ENCODE measurements at places on chromosomes 11 and 22. TPM values are rescaled to one million over a fixed set of nuclear protein-coding genes. Genes with fewer than 3 reads are reported as not detected.

GRCh38 chr22:45817745-45818423 lies 146.2 kb downstream of the ATXN10 start:
- peak overlapping the region; percentile 78 for H3K27ac ChIP-seq
- H3K4me3 ChIP-seq: no peak overlapping the region
- peaks cover 4% of the 10 kb centered on the region for H3K4me1 ChIP-seq
- no peaks in the 10 kb centered on the region for H3K27me3 ChIP-seq
- no peak for DNase-seq
- no peaks in the 10 kb centered on the region for H3K36me3 ChIP-seq

DNA sequence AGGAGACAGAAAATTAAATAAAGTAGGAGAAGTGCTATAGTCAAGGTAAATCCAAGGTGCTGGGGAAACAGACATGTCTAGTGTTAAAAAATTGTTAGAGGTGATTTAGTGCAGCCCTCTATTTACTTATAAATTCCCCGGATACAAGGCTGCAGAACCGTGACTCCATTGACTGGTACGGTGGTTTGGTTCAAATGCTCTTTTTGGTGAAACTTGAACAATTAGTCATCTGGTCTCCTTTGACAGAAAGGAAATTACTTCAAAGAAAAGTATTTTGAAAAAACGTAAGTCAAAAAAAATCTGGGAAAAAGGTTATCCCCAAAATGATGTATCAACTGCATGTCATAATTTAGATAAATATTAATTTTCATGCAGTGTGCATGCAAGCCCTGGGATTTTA lies 399.2 kb downstream of the CNTN5 start:
- H3K4me3 ChIP-seq: no peak overlapping the region
- H3K36me3 ChIP-seq: no peaks in the 10 kb centered on the region
- no peaks in the 10 kb centered on the region for H3K27me3 ChIP-seq
- no peaks in the 10 kb centered on the region for H3K4me1 ChIP-seq
- DNase-seq: no peak

- H3K4me1 ChIP-seq: peaks cover 11% of the 10 kb centered on the region
- H3K27me3 ChIP-seq: peaks cover 9% of the 10 kb centered on the region
- no peak overlapping the region for H3K4me3 ChIP-seq
- DNase-seq: no peak
- H3K36me3 ChIP-seq: no peaks in the 10 kb centered on the region
Observed at GRCh38 chr22:24809331-24809730, 3.3 kb downstream of the SGSM1 start.

GRCh38 chr11:95065336-95065735 lies 1.4 kb upstream of the SRSF8 start:
- H3K27me3 ChIP-seq: no peaks in the 10 kb centered on the region
- H3K36me3 ChIP-seq: no peaks in the 10 kb centered on the region
- H3K4me1 ChIP-seq: peaks cover 7% of the 10 kb centered on the region
- no peak for DNase-seq
- no peak overlapping the region for H3K27ac ChIP-seq

DNA sequence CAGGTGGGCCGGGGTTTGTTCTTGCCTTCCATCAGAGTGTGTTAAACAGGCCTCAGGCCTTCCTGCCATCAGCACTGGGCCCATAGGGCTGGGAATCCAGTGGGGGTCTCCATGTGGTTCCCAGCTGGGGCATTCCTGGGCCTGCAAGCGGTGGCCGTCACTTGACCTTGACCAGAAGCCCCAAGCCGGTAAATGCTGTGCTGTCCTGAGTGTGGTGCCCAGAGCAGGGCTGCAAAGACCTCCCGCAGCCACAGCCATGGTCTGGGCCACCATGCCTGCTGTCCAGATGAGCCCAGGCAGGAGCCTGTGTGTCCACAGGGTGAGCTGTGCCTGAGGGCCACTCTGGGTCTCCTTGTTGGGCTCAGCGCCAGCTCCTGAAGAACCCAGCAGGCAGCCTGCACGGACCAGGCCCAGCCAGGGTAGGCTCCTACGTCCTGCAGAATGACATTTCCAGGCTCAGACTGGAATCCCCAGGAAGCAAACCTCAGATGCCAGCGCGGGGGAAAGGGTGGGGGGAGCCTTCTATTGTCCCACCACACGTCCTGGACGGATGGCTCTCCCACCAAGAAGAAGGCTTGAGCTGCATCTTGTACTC lies 117.3 kb downstream of the KCNQ1OT1 start:
- H3K4me1 ChIP-seq: no peaks in the 10 kb centered on the region
- no peak for DNase-seq
- H3K27me3 ChIP-seq: no peaks in the 10 kb centered on the region
- H3K4me3 ChIP-seq: no peak overlapping the region

GRCh38 chr11:44596525-44597276 lies 31.2 kb downstream of the CD82 start:
- H3K4me1 ChIP-seq: peaks cover 70% of the 10 kb centered on the region
- DNase-seq: no peak
- no peaks in the 10 kb centered on the region for H3K27me3 ChIP-seq
- no peak overlapping the region for H3K4me3 ChIP-seq
- H3K36me3 ChIP-seq: peaks cover 80% of the 10 kb centered on the region

DNA sequence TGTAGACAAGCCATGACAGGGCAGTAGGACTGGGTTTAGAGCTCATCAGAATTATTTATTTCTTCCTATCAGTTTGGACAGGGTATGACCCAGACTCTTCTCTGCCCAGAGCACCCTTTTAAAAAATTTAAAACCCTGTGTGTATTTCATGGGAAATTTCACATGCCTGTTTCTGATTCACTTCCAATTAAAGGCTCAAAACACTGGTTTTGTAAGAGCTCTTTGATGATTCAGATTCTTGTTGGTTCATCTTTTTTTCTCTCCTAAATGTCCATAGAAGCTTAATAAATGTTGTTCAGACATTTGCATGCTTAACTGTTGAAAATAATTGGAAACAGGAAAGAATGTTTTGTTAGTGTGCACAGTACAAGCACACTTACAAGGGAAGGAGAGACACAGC lies 13.8 kb downstream of the FLI1 start:
- no peaks in the 10 kb centered on the region for H3K4me1 ChIP-seq
- DNase-seq: no peak
- no peaks in the 10 kb centered on the region for H3K36me3 ChIP-seq
- H3K4me3 ChIP-seq: no peak overlapping the region
- no peak overlapping the region for H3K27ac ChIP-seq

GRCh38 chr11:94845622-94846021 lies 77.5 kb downstream of the AMOTL1 start:
- no peak for DNase-seq
- no peaks in the 10 kb centered on the region for H3K36me3 ChIP-seq
- H3K4me3 ChIP-seq: no peak overlapping the region
- no peaks in the 10 kb centered on the region for H3K27me3 ChIP-seq
- peak overlapping the region; percentile 7 for H3K27ac ChIP-seq
- no peaks in the 10 kb centered on the region for H3K4me1 ChIP-seq

GRCh38 chr11:67705264-67705663 lies 30.8 kb upstream of the ALDH3B2 start:
- H3K4me1 ChIP-seq: peaks cover 6% of the 10 kb centered on the region
- no peak for DNase-seq
- H3K27me3 ChIP-seq: no peaks in the 10 kb centered on the region
- no peak overlapping the region for H3K27ac ChIP-seq
- no peaks in the 10 kb centered on the region for H3K36me3 ChIP-seq

DNA sequence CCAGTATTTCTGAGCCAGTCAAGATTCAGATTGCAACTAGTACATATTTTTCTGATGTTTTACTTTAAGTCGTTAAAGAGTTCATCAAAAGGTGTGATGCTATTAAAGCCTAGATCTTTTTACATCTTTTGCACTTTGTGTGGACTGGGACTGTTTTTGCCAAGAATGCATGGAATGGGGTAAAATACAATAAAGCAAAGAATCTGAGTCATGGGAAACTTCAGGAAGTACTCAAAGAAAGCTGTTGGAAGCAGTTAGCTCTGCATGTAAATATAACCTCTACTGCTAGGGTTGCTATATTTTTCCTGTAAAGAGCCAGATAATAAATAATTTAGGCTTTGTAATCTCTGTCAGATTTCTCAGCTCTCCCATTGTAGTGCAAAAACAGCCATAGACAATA lies 20.9 kb downstream of the ATXN10 start:
- no peak overlapping the region for H3K27ac ChIP-seq
- H3K27me3 ChIP-seq: no peaks in the 10 kb centered on the region
- no peak for DNase-seq
- H3K36me3 ChIP-seq: peaks cover 7% of the 10 kb centered on the region

DNA sequence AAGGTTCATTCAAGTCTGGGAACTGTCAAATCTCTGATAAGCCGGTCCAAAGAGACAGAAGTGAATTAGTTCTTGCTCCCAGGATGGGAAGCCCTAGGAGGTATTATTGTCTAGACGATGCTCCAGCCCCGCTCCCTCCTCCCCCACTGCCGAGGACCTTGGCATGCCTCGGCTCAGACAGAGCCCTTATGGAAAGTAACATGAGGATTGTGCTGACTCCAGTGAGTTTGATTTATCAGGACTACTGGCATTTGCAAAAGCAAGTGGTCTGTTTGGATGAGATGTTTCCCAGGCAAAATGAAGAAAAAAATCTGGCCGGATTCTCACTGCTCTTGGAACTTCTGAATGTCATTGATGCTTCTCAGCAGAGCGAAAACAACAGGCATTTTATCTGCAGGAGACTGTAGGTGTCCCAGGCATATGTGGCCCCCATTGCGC lies 341.0 kb downstream of the ETS1 start:
- H3K36me3 ChIP-seq: no peaks in the 10 kb centered on the region
- H3K4me3 ChIP-seq: no peak overlapping the region
- H3K27ac ChIP-seq: no peak overlapping the region
- no peak for DNase-seq

GRCh38 chr11:133180201-133180600 lies 352.1 kb downstream of the OPCML start:
- H3K27me3 ChIP-seq: peaks cover 24% of the 10 kb centered on the region
- no peak for DNase-seq
- H3K36me3 ChIP-seq: no peaks in the 10 kb centered on the region
- no peak overlapping the region for H3K27ac ChIP-seq

DNA sequence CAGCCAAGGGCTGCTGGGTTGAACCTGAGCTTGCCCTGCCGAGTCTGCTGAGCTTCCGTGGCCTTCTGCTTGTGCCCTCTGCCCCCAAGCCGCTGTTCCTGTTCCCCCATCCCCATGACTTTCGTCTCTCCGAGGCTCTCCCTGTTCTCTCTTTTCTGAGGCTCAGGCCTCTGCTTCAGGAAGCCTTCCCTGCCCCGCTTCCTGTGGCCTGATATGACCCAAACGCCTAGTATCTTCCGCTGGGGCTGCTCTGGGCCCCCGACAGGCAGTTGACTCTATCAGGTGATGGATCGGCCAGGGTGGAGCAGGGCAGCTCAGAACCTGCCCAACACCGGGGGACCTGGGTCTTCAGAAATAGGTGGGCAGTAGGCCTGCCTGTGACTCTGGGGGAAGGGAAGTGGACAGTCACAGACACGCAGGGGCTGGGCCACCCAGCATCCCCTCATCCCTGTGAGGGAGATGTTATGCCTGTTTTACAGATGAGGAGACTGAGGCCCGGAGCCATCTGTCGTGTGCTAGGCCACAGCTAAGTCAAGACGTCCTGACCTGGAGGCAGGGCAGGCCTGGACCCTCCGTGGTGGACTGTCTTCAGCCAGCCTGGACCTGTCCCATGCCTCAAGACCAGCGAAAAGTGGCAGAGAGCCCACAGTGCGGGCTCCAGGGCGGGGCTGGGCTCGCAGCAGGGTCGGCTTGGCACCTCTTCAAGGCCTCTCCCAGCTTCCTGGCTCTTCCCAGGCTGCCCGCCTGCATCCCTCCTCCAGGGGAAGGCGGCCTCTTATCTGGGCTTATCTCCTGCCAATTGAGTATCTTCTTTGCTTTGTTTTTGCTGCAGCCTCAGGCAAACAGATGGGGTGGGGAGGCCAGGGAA lies 16.2 kb downstream of the BAD start:
- peak overlapping the region; percentile 98 for H3K27ac ChIP-seq
- H3K27me3 ChIP-seq: no peaks in the 10 kb centered on the region
- DNase-seq: no peak

GRCh38 chr11:60336767-60337391 lies 9.8 kb downstream of the MS4A6E start:
- H3K27ac ChIP-seq: no peak overlapping the region
- H3K36me3 ChIP-seq: no peaks in the 10 kb centered on the region
- H3K4me3 ChIP-seq: no peak overlapping the region
- H3K27me3 ChIP-seq: no peaks in the 10 kb centered on the region

DNA sequence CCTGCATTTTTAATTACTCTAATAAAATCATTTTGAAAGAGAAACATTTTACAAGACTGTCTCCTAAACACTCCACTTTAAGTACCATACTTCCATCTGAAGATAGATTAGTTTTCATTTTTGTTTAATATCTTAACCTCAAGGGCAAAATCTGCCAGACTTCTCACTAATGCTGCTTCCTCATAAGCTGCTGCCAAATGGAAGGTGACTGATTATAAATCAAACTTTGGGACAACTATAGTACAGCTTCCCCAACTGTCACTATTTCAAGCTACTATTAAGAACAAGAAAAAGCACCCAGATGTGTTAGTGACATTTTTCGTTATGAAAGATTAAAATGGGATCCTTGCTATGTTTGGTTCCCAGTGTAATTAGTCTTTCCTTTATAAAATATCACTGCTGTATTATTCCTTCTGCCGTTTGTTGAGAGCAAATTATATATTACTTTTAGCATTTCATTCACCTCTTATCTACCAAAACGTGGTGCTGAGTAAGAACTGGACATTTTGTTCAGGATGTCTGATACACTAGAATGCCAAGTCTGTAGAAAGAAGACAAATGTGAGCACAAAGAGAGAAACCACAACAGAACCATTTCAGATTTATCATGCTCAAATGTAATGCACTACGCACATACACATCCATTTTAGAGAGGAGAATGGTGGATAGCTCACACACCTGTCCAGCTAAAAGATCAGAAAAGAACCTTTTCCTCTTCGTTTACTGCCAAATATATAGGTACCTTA lies 312.2 kb upstream of the C11orf87 start:
- H3K27ac ChIP-seq: no peak overlapping the region
- no peaks in the 10 kb centered on the region for H3K27me3 ChIP-seq

DNA sequence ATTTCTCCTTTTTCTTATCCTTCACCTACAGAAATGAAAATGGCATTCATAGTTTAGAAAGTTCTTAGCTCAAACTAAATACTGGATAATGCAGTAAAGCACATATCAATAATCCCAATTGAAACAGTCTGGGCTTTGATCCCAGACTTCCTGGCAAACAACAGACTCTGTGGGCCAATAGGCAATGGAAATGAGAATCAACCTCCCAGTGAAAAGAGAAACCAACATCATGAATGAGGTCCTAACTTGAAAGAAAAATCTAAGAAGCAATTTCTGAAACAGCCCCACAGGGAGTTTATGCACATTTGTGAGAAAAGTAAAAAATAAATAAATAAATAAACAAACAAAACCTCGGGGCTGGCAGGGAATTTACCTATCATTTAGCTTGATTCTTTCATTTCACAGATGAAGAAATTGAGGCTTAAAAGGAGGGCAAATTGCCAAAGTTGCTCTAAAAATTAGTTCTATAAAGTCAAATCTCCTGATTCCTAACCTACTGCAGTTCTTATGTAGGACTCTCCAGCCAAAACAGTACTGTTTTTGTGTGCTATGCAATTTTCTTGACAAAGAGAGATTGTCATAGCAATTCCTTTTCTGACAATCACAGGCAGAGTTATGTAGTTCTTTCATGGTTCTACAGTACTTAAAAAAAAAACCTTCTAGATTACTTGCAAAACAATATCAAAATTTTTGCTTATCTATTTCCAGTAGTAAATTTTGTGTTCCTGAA lies 265.8 kb downstream of the GRM5 start:
- DNase-seq: no peak
- no peaks in the 10 kb centered on the region for H3K27me3 ChIP-seq
- no peak overlapping the region for H3K27ac ChIP-seq
- H3K36me3 ChIP-seq: no peaks in the 10 kb centered on the region

Gene PGM2L1
- 0.42 TPM for total RNA-seq

Gene ZC3H7B
- 18.7 TPM for total RNA-seq

Gene MUC5AC
- not detected for total RNA-seq

Gene NOX4
- total RNA-seq: not detected

Gene ALDH3B1
- 5.3 TPM for total RNA-seq

Gene OSBP
- 28.8 TPM for total RNA-seq

Gene CRYBA4
- total RNA-seq: not detected

Gene KCNQ1OT1
- 0.72 TPM for total RNA-seq

Gene UBQLN3
- not detected for total RNA-seq
